H4 (cell line): ENCODE measurements at places on chromosomes 13 and 19.

- peak; percentile 29 for DNase-seq
Measured at GRCh38 chr19:20503476-20503875, 62.1 kb downstream of the ZNF737 start.

DNA sequence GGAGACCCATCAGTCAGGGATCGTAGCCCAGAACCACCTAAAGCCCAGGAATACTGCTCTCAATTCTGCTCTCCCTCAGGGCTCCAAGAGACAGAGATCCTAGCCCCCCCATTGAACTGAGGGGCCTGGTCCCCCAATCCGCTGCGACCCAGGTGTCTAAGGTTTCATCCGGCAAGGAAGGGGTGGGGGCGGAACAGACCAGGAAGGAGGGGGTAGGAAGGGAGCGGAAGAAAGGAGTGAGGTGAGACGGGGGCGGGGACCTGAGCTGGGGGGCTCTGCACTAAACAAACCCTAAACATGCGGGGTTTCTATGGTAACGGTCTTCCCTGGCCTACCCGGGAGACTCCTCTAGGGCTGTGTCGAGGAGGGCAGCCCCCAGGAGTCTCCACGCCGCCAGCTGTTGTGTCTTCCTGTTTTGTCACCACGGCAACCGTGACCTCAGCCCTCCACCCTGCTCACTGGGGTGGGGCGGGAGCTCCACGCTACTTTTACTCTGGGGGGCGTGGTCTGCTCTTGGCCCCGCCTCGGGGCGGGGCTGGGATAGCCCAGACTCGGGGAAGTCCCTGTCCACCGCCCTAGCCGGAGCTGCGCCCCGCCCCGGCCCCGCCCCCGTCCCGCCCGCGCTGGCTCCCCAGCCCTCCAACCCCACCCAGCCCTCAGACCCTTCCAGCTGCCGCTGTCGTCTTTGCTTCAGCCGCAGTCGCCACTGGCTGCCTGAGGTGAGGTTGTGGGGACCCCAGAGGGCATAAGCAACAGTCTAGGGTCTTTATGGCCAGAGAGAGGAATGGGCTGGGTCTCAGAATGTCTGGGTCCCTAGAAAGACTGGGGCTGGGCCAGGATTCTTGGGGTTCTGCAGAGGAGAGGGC lies at the start of gene MYADM:
Gene MYADM, plus strand, starts transcription at position 659 of the 866 bp plus-strand sequence. CDS start 5,647 bp downstream, outside the sequence.
- peak; percentile 98 for DNase-seq

DNA sequence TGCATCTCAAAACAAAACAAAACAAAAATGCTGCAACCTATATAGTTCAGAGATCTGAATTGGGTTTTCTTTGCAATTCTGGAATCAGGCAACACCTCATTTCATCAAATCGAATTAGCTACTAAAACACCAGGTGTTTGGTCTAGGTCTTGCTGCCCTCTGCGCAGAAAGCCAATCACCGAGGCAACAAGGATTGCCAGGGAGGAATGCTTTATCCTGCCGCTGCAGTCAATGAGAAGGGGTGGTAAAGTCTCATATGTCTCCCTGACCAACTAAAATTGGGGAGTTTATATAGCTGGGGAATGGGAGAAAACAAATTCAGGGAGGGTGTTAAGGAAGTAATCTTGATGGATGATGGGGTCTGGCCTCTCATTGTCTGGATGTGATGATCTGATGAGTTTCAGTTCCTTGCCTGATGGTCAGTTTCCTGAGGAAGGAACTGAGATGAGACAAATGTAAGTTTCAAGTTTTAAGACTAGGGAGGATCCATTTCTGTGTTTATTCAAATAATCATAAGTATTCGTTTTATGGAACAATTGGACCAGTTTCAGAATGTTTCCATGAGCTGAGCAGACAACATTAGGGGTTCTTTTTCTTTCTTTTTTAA lies 5.0 kb upstream of the YJU2 start:
- no peak for DNase-seq

DNA sequence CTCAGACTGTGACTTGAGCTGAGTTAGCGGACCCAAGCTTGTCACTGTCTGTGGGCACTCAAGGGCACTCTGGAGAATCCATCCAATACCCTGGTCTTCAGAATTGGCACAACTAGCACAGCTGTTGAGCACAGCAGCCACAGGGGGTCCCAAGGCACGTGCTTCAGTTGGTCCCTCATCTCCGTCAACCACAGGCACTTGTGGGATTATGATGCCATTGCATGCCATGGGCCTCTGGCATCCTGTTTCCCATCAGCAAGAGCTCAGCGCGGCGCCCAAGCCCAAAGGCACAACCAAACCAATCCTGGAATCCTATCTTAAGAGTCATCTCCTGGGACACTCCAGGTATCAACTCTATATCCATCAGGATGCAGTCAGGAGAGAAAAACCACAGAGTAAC lies 3.7 kb upstream of the B3GNT8 start:
- no peak for DNase-seq

- DNase-seq, result no peak
Measured at GRCh38 chr19:19748249-19748938, 15.5 kb upstream of the ZNF14 start.
